A673 (cell line): ENCODE measurements at places on chromosomes 4 and X. TPM values are rescaled to one million over a fixed set of nuclear protein-coding genes. Genes with fewer than 3 reads are reported as not detected.
A peak's percentile ranks its signal among the peaks of the same experiment; 100 is the strongest.

DNA sequence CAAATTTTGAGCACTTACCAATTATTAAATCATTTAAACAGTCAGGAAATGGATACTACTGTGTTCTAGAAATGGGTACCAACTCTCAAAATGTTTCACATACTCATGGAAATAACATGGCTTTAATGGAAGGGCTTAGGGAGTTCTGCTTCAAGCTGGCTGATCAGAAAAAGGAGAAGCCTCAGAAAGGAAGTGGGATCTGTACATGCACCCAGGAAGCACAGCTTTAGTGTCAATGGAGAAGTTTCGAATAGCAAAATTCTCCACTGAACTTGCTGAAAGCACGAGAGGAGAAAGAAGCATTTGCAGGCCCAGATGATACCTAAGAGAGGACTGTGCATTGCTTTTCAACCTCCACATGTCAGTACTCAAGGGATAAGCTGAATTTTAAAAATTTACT, 11.1 kb upstream of the HS3ST1 start:
- no peaks in the 10 kb centered on the region for H3K4me1 ChIP-seq
- DNase-seq: no peak
- no peaks in the 10 kb centered on the region for H3K27me3 ChIP-seq
- no peak overlapping the region for H3K4me3 ChIP-seq

DNA sequence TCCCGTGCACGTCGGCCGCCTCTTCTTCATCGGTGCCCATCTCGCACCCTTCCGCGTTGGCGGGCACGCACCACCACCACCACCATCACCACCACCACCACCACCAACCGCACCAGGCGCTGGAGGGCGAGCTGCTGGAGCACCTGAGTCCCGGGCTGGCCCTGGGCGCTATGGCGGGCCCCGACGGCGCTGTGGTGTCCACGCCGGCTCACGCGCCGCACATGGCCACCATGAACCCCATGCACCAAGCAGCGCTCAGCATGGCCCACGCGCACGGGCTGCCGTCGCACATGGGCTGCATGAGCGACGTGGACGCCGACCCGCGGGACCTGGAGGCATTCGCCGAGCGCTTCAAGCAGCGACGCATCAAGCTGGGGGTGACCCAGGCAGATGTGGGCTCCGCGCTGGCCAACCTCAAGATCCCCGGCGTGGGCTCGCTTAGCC, 1.4 kb downstream of the POU4F2 start:
- DNase-seq: no peak
- no peak overlapping the region for H3K27ac ChIP-seq
- H3K4me3 ChIP-seq: peak overlapping the region; percentile 61

DNA sequence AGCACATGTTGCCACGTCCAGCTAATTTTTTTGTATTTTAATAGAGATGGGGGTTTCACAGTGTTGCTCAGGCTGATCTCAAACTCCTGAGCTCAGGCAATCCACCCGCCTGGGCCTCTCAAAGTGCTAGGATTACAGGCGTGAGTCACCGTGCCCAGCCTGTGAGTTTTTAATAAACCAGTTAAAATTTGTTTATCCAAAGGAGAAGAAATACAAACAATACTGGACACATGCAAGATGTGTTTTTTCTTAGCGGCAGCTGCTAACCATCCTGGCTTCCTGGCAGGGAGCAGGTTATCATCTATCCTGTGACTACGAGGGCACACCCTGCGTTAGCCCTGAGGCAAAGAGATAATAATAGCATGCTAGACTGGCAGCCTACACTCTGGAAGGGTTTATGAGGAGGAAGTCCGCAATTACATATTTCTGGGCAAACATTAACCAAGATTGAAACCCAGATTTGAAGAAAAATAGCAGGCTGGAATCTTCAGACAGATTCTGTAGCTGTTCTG, 191.4 kb downstream of the SPRY1 start:
- no peak overlapping the region for H3K4me3 ChIP-seq
- H3K27ac ChIP-seq: no peak overlapping the region
- H3K4me1 ChIP-seq: peaks cover 3% of the 10 kb centered on the region
- H3K27me3 ChIP-seq: no peaks in the 10 kb centered on the region

- H3K27me3 ChIP-seq: no peaks in the 10 kb centered on the region
- peaks cover 25% of the 10 kb centered on the region for H3K4me1 ChIP-seq
- peak overlapping the region; percentile 84 for H3K27ac ChIP-seq
- peak; percentile 73 for DNase-seq
- peak overlapping the region; percentile 85 for H3K4me3 ChIP-seq
Measured at GRCh38 chr4:125315576-125316400, 1.0 kb downstream of the FAT4 start.

DNA sequence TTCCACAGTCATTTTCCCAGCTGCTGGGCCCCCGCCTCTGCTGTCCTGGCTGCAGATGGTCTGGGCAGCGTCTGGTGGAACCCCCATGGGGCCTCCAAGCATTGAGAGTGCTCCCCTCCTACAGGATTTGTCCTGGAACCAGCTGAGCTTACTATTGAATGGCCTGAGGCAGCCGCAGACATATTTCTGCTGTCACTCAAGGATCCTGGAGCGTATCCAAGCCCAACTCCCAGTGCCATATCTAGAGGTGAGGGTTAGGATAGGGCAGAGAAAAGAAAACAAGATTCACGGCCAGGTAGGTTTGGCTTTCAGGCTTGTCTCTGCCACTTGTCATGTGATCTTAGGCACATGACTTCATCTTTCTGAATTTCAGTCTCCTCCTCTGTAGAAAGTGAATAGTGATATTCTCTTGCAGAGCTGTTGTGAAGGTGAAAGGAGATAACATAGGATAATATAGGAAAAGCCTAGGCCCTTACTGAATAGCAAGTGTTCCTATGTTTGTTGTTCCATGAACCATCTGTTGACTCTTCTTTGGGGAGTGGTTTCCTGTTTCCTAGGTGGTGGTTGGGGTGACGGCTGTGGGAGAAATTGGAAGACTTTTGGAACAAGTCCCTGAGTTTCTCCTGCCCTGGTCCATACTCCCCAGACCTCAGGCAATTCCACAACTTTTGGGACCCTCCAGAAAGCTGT, 52.3 kb downstream of the SEPSECS start:
- H3K4me3 ChIP-seq: no peak overlapping the region
- no peak overlapping the region for H3K27ac ChIP-seq
- H3K36me3 ChIP-seq: no peaks in the 10 kb centered on the region
- no peaks in the 10 kb centered on the region for H3K4me1 ChIP-seq
- no peak for DNase-seq

GRCh38 chr4:33850371-33850902, 2393.9 kb downstream of the ARAP2 start:
- H3K36me3 ChIP-seq: no peaks in the 10 kb centered on the region
- no peak overlapping the region for H3K27ac ChIP-seq
- DNase-seq: no peak

GRCh38 chr4:77047037-77047436, 28.8 kb downstream of the CCNI start:
- peak; percentile 6 for DNase-seq
- peaks cover 32% of the 10 kb centered on the region for H3K36me3 ChIP-seq
- H3K27ac ChIP-seq: no peak overlapping the region
- H3K4me1 ChIP-seq: no peaks in the 10 kb centered on the region
- H3K27me3 ChIP-seq: no peaks in the 10 kb centered on the region
- H3K4me3 ChIP-seq: no peak overlapping the region

DNA sequence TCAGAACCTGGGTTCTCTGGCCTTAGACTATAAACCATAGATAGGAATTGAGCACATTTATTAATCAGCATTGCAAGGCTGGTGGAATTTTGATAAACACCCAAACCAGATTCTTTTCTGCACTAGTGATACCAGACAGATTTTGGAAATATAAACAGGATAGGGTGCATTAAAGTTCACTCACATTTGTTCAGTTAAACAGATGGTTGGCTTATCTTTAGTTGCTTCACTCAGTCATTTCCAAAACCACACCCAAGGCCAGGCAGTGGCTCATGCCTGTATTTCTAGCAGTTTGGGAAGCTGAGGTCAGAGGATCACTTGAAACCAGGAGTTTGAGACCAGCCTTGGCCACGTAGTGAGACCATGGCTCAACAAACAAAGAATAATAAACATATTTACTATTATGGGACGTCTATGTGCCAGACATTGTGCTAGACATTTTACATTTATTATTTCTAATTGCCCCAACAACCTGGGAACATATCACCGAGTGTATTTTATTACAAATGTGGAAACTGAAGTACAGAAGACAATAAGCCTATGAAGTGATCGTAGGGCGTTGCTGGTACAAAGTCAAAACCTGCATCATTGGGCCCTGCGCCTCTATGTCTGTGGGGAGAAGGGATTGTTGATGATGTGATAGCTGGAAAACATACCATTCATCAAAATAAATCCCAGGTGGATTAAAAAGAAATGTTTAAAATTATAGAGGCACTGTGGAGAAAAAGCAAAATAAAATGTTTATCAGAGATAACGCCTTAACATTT, 15.0 kb downstream of the ADD1 start:
- H3K36me3 ChIP-seq: peaks cover 11% of the 10 kb centered on the region
- H3K4me3 ChIP-seq: no peak overlapping the region
- DNase-seq: no peak
- peaks cover 52% of the 10 kb centered on the region for H3K4me1 ChIP-seq

DNA sequence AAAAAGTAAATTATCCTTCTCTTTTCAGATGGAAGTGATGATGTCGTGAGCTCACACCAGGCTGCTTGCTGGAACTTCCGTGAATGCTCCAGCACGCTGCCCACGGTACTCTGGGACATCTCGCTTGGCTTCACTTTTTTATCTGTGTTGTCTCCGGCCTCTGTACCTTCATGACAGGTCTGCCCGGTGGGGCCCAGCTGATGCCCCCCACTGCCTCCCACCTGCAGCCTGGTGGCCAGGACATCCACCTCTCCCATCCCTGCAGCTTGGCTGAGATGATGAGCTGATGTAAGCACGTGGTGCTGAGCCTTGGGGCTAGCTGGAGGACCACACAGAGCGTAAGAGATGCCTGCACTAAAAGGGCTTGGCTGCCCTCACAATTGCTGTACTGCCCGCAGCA, 59.0 kb upstream of the HELT start:
- no peak overlapping the region for H3K27ac ChIP-seq
- H3K36me3 ChIP-seq: no peaks in the 10 kb centered on the region
- no peak overlapping the region for H3K4me3 ChIP-seq
- no peaks in the 10 kb centered on the region for H3K4me1 ChIP-seq
- DNase-seq: no peak

DNA sequence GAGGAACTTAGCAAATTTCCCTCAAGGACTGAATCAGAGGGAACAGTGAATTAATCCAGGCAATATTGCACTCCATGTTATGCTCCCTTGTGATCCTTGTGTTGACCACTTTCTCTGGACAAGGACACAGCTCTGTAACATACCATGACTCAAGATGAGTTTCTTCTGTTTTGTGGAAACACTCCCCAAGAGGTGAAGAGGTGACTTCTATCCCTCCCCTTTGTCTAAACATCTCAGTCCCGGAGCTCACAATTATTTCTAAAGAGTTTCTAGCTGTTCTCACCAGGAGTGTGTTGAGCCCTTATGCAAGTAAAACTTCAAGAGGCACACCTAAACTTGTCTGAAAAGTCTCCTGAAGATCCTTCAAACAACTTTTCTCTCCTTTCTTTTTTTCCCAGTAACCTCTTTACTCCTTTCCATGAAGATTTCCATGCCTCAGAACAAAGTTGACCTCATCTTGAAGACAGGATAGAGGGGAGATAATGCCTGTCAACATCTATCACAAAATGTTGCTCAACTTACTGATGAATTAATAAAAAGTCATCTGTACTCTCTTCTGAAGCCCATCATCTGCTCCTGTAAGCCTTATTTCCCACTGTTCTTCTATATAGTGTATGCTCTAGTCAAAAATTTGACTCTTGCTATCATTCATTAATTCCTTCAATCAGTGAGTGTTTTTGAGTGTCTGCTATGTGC, 429.1 kb downstream of the SPRY1 start:
- peaks cover 12% of the 10 kb centered on the region for H3K4me1 ChIP-seq
- no peak for DNase-seq
- no peaks in the 10 kb centered on the region for H3K27me3 ChIP-seq
- H3K36me3 ChIP-seq: no peaks in the 10 kb centered on the region
- H3K27ac ChIP-seq: no peak overlapping the region
- H3K4me3 ChIP-seq: no peak overlapping the region

- no peaks in the 10 kb centered on the region for H3K4me1 ChIP-seq
- H3K36me3 ChIP-seq: no peaks in the 10 kb centered on the region
- no peak overlapping the region for H3K4me3 ChIP-seq
Measured at GRCh38 chrX:25175743-25176142, 160.0 kb upstream of the ARX start.

DNA sequence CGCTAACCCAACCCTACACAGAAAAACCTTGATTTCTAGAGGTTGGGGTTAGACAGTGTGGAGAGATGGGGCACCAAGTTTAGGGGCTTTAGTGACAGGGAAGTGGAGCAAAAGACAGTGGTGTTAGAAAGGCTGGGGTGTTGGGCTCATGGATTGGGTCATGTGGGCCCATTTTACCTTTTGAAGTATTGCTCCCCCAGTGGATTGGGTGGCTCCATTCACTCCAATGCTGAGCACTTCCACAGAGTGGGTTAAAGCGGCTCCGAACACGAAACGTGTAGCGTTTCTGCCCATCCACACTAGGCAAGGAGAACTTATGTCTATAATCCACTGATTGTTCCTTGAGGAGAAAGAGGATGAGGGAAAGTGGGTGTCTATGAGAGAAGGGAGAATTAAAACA, 2.3 kb downstream of the IL2RG start:
- H3K27me3 ChIP-seq: no peaks in the 10 kb centered on the region
- H3K27ac ChIP-seq: no peak overlapping the region
- H3K36me3 ChIP-seq: no peaks in the 10 kb centered on the region
- H3K4me1 ChIP-seq: peaks cover 1% of the 10 kb centered on the region
- no peak overlapping the region for H3K4me3 ChIP-seq

GRCh38 chrX:24293412-24293811, 20.5 kb downstream of the SUPT20HL2 start:
- H3K27me3 ChIP-seq: peaks cover 72% of the 10 kb centered on the region
- no peaks in the 10 kb centered on the region for H3K4me1 ChIP-seq
- no peak overlapping the region for H3K4me3 ChIP-seq
- no peak overlapping the region for H3K27ac ChIP-seq

- peak; percentile 24 for DNase-seq
- no peaks in the 10 kb centered on the region for H3K27me3 ChIP-seq
- H3K4me1 ChIP-seq: no peaks in the 10 kb centered on the region
- no peak overlapping the region for H3K4me3 ChIP-seq
- H3K27ac ChIP-seq: no peak overlapping the region
Measured at GRCh38 chr4:79865201-79865597, 207.8 kb downstream of the ANTXR2 start.

GRCh38 chr4:146709956-146710355, 71.3 kb downstream of the POU4F2 start:
- no peak for DNase-seq
- H3K27me3 ChIP-seq: no peaks in the 10 kb centered on the region
- no peak overlapping the region for H3K27ac ChIP-seq

TLR1 gene
- 0.15 and 0.37 TPM in 2 replicates for total RNA-seq

ADAM29 gene
- not detected in 2 replicates for total RNA-seq

PABPC5 gene
- total RNA-seq: not detected in 2 replicates

LONRF3 gene
- total RNA-seq: 0.11 TPM in 1 of 2 replicates, not detected in the other

OTC gene
- not detected in 2 replicates for total RNA-seq

FAM114A1 gene
- total RNA-seq: 4.2 and 6.3 TPM in 2 replicates

STATH gene
- not detected in 2 replicates for total RNA-seq

ADH1A gene
- total RNA-seq: not detected in 2 replicates

MAGEA12 gene
- total RNA-seq: not detected in 2 replicates

SCML1 gene
- total RNA-seq: 13.0 and 14.1 TPM in 2 replicates

DCLK2 gene
- total RNA-seq: 4.9 and 6.7 TPM in 2 replicates
